Right lobe of liver (tissue), 6 donors: ENCODE measurements at places on chromosomes 3 and 15.

GRCh38 chr3:127538569-127538968, 52.0 kb downstream of the TPRA1 start:
- no peak for DNase-seq

DNA sequence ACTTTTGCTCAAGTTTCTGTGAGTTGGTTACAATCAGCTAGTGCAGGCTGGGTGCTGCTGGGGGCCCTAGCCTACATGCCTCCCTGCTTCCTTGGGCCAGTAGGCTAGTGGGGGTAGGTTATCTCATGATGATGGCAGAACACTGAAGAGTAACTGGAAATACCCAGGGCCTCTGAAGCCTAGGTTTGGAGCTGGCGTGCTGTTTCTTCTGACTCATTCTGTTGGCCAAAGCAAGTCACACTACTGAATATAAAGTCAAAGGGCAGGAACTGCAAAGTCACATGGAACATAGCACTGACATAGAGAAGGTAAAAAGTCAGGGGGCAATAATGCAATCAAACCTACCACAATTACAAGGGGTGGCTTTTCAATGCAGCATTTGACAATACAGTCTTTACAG, 34.5 kb downstream of the RASGRP1 start:
- no peak for DNase-seq

- no peak for DNase-seq
Measured at GRCh38 chr3:168065569-168065968, 30.2 kb downstream of the GOLIM4 start.

GRCh38 chr3:69462022-69462825, 76.3 kb upstream of the FRMD4B start:
- no peak for DNase-seq

DNA sequence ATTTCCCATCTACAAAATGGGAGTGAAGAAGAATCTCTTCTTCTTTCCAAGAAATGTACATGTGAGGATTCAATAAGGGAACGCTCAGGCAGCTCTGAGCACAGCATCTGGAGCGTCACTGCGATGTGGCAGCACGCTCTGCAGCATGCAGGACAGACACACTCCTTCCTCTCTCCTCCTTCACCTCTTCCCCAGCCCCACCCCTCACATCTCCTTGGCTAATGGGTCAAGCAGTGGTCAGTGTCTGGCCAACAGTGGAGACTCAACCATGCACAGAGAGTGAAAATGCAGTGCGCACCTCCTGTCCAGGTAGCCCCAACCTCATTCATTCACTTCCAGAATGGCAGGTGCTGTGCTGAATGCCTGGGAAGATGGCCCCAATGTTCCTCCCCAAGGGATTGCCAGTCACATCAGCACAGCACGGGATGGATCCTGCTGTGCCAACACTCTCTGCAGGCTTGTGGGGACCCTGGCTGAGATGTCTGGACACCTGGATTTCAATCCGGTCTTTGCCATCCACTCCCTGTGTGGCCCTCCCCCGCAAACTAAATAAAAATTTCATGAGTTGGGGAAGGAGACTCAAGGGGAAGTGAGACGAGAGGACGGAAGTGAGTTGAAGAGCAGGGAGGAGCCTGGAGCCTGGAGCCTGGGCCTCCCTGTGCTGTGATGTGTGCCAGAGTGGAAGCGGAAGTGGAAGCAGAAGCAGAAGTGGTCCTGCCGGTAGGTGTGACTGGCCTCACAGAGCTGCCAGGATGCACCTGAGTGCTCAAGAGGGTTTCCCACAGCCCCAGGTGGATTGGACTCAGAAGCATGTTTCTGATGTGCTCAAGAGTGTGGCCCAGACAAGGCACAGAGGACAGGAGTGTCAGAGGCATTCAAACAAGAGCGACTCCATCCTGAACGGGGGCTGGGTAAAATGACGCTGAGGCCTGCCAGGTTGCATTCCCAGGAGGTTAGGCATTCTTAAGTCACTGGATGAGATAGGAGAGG, 163.9 kb downstream of the SMAD6 start:
- peak; percentile 49 for DNase-seq

GRCh38 chr15:63189941-63190768, 749 bp downstream of the RAB8B start:
- no peak for DNase-seq

GRCh38 chr15:41876689-41877088, 17.2 kb downstream of the SPTBN5 start:
- no peak for DNase-seq

DNA sequence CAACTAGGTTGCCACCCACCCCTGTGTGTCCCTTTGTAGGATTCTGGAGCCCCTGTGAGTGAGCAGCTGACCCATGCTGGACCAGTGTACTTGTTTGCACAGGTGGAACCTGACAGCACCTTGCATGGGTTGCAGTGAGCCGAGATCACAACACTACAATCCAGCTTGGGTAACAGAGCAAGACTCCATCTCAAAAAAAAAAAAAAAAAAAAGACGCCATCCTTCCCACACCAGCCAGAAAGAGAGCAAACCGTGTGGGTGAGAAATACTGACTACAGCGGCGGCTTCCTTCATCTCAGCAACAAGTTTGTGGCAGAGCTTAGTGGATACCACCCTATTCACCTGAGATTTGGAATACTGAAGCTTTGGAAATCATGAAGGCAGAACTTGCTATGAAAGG, 746 bp upstream of the CD80 start:
- no peak for DNase-seq
